ENCODE measurements at places on chromosomes 2 and 18. TPM values are rescaled to one million over a fixed set of nuclear protein-coding genes. Genes with fewer than 3 reads are reported as not detected.
A peak's percentile ranks its signal among the peaks of the same experiment; 100 is the strongest.

The TEX44 gene
- polyA plus RNA-seq: not detected

DNA sequence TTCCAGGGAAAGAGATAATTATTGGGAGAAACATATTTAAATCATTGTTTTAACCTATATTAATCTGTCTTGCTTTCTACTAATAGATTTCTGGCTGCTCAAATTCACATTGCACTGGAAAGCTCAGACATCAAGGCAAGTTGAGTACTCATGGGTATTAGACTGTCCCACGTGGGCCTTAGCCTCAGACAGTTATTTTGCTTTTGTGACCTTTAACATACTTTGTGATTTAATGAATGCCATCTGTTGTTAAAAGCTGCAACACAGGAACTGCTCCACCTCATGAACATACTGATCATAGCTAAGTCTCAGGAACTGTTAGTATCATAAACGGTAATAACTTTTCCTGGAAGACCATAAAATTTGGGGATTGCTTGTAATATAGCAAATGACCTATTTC, 2.7 kb upstream of the LCT start:
- DNase-seq: no peak

The REG3G gene
- 0.30 TPM for polyA plus RNA-seq

DNA sequence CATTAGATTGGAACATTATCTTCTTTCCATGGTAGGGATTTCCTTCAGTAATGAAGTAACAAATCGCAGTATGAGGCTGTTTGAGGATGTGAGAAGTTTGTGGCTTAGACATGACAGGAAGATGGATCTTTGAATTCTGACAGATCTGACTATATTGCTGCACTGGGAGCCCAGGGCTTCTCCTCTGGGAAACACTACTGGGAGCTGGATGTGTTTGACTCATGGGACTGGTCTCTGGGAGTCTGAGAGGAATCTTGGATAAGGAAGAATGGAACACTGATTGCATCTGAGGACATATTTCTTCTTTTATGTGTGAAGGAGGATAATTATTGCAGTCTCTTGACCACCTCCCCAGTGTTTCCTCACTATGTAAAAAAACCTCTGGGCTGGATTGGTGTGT, 77.2 kb upstream of the ST6GAL2 start:
- no peak for DNase-seq

GRCh38 chr2:200798514-200798913, 13.2 kb upstream of the BZW1 start:
- no peak for DNase-seq

- no peak for DNase-seq
Observed at GRCh38 chr2:68878753-68879152, 7.6 kb upstream of the BMP10 start.

The PID1 gene
- polyA plus RNA-seq: 85.8 TPM

GRCh38 chr2:111994042-111994441, 61.0 kb upstream of the TMEM87B start:
- no peak for DNase-seq

DNA sequence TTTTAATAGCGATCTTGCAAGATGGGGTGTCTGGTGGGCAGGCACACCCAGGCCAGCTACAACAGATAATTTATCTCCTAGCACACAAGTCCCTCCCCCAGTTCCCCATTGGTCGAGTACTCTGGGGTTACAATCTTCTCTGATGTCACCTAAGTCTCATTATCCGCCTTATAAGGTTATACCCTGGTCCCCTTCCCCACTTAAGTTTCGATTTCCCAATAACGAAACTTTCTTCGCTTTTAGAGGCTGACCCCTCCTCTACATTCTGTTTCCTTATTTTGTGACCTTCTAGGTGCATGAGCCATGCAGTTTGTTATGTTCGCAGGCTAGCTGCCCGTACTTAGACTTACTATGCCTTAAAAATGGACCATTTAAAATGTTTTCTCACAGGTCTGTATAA, 180.1 kb downstream of the CAPN13 start:
- no peak for DNase-seq

DNA sequence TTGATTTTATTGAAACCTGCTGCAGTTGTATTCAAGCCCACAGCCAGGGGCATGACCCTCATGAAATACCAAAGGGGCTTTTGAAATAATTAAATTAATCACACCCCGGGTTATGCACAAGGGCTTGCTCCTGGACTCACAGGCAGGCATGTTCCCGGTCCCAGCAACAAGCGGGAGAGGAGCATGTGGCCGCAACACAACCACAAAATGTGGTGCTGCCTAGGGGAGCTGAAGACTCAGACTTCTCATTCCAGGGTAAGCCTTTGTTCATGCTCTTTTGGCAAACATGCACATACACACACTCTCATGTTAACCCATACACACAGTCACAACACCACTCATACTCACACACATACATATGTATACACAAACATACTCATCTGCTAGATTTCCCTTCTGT, 233.7 kb upstream of the SMAD2 start:
- no peak for DNase-seq

- peak; percentile 50 for DNase-seq
Observed at GRCh38 chr2:70132244-70133126, 45.2 kb downstream of the PCBP1 start.

The DNAJC5G gene
- polyA plus RNA-seq: not detected

DNA sequence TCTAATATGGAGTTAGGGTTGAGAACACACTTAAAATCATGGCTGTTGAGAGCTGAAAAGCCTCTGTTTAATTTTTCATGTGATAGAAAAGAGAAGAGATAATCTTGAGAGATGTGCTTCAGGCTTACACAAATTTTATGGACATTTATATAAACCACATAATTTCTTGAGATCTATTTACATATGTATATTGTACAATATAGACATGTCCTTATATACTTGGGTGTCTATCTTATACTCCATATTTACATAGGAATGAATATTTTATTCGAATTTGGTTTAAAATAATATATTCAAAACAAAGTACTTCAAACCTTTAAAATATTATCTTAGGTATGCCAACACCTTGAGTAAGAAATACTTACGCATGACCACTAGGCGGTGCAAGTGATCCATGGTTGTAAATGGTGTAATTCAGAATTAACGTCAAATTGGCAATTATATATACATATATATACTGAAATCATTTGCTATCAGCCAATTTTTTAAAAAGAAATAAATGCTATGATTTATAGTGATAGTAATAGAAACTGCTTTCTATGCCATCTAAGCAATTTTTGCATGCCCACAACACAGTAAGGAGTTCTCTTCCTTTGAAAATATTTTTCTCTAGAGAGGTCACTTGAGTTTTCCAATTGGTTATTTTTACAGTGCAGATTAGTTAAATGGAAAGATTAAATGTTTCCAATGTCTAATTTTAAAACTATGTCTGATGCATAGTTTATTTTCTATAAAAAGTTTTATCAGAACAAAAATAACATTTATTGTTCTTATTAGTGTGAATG, 37.6 kb upstream of the SPAG16 start:
- no peak for DNase-seq

GRCh38 chr18:48627216-48627615, 88.4 kb downstream of the CTIF start:
- DNase-seq: no peak

DNA sequence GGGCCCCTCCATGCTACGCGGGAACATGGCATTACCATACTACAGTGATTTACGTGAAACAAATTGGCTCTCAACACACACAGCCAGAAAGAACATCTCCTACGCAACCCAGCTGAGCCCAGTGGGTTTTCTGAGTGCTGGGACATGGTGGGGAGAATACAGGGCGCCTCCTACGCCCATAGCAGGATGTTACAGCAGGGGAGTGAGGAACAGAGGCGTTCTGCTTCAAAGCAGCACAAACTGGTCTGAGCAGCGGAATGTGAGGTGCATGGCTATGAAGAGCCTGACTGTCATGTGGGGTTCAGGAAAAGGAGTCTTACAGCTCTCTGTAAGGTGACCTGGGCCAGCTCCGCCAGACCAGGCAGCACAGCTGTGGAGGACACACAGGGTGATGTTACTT, 108.6 kb upstream of the REV1 start:
- no peak for DNase-seq

Data from urinary bladder (tissue), 4 donors.